ENCODE measurements at places on chromosomes 2 and 18. TPM values are rescaled to one million over a fixed set of nuclear protein-coding genes. Genes with fewer than 3 reads are reported as not detected.

GRCh38 chr2:42999391-42999841, 207.0 kb upstream of the HAAO start:
- no peak overlapping the region for H3K4me3 ChIP-seq
- no peak for DNase-seq
- no peaks in the 10 kb centered on the region for H3K27me3 ChIP-seq
- H3K4me1 ChIP-seq: no peaks in the 10 kb centered on the region

- H3K4me1 ChIP-seq: no peaks in the 10 kb centered on the region
- H3K36me3 ChIP-seq: no peaks in the 10 kb centered on the region
- no peak for DNase-seq
Measured at GRCh38 chr2:132690664-132691303, 20.8 kb upstream of the LYPD1 start.

- H3K4me3 ChIP-seq: no peak overlapping the region
- H3K27ac ChIP-seq: no peak overlapping the region
Measured at GRCh38 chr18:40013001-40013609, 1941.9 kb upstream of the PIK3C3 start.

GRCh38 chr2:234031207-234031606, 19.3 kb upstream of the SPP2 start:
- H3K4me1 ChIP-seq: peaks cover 2% of the 10 kb centered on the region
- no peak for DNase-seq
- no peak overlapping the region for H3K4me3 ChIP-seq
- H3K36me3 ChIP-seq: no peaks in the 10 kb centered on the region

GRCh38 chr2:45241061-45241561, 231.9 kb upstream of the SIX2 start:
- H3K27ac ChIP-seq: no peak overlapping the region
- no peak for DNase-seq
- H3K4me3 ChIP-seq: no peak overlapping the region
- H3K36me3 ChIP-seq: no peaks in the 10 kb centered on the region

DNA sequence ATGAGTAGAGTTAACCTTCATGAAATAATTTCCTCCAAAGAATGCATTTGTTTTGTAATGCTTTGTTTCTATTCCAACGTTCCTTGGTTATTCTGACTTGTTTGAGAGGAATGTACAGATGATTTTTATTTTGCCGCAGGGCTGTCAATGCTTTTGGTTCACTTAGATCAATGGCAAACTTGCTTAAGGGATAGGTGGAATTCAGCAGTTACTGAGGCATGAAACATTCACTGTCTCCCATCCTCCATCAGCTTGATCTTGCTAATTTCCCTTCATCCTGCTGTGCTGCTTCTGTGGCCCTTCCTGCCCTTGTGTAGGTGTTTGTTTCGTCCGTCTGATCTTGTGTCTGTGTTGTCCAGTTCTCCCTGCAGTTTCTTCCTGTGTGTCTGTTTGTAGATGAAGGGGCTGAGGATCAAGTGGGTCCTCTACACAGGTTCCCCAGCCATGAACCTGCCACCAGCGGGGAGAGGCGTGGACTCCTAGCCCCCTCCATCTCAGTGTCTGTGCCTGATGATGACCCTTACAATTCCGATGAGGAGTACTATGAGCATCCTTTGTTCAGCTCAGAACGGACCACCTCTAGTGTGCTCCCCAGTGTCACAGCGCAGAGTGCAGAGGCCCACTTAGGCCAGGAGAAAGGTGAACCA, 84.2 kb upstream of the UNC80 start:
- no peak overlapping the region for H3K27ac ChIP-seq
- DNase-seq: no peak
- H3K4me1 ChIP-seq: no peaks in the 10 kb centered on the region
- H3K36me3 ChIP-seq: no peaks in the 10 kb centered on the region

DNA sequence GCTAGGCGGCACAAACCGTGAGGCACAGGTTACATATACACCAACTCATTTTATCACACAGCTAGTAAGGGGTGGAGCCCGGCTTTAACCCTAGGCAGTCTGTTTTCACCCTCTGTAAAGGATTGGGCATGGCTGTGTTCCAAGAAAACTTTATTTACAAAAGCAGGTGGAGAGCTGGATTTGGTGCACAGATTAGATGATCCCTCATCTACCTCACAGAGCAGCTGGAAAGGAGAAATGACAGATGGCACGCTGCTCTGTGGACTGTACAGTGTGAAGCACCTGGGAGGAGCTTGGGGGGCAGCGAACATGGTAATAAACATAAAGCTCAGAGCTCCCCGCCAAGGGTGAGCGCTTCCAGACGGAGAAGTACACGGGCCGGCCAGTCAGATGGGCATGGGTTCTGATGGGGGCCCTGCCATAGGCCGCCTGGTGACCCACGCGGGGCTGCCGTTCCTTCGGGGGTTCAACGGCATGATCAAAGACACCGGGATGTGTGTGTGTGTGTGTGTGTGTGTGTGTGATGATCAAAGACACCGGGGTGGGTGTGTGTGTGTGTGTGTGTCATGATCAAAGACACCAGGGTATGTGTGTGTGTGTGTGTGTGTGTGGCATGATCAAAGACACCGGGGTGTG, 862 bp upstream of the TMEM177 start:
- peaks cover 9% of the 10 kb centered on the region for H3K4me1 ChIP-seq
- no peaks in the 10 kb centered on the region for H3K36me3 ChIP-seq
- peak overlapping the region; percentile 96 for H3K4me3 ChIP-seq
- no peak overlapping the region for H3K27ac ChIP-seq
- no peaks in the 10 kb centered on the region for H3K27me3 ChIP-seq

DNA sequence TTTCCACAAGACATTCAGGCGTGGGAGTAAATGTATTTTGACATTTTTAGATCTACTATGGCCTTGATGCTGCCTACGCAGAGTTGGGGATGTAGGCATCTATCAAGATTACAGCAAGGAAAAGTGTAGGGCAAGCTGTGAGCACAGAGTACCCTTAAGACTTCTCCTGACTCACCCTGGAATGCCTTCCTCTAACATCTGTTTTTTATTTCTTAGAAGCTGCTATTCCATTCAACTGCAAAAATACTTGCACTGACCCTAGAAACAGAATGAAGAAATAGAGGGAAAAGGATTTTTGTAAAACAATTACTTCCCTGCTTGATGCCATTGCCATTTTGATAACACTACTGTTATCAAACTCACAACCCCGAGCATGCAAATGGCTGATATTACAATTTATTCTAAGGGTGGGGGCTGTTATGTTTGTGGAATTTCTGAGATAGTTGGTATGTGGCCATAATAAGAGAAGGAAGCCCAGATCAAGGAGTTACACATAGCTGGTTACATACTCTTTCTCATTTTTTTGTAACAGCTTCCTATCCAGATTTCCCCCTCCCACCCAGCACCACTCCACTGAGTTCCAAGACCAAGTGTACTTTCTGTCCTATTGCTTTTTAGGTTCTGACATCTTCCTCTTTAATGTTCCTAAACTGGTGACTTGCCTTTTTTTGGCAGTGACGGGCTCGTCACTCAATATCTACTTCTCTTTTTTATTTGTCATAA, 6.0 kb upstream of the ROCK1 start:
- H3K36me3 ChIP-seq: no peaks in the 10 kb centered on the region
- H3K27ac ChIP-seq: peak overlapping the region; percentile 69
- DNase-seq: no peak
- H3K4me3 ChIP-seq: no peak overlapping the region

DNA sequence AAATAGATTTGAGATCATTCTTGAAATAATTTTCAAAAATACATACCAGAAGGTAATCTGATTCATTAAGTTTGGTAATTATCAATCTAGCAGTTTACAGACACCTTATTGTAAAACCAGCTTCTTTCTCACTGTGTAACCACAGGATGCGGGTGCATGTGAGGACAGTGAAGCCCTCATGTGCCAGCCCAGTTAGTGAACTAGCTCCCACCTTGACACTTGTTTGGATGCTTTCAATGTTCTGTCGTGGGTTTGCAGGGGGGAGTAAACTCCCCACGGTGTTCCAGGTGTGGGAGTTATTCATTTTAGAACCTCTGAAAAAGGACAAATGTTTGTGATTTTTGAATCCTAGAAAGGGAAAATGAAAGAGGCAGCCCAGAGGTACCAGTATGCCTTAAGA, 59.0 kb downstream of the WDSUB1 start:
- no peak overlapping the region for H3K4me3 ChIP-seq
- no peak overlapping the region for H3K27ac ChIP-seq
- no peak for DNase-seq
- peaks cover 45% of the 10 kb centered on the region for H3K36me3 ChIP-seq

DNA sequence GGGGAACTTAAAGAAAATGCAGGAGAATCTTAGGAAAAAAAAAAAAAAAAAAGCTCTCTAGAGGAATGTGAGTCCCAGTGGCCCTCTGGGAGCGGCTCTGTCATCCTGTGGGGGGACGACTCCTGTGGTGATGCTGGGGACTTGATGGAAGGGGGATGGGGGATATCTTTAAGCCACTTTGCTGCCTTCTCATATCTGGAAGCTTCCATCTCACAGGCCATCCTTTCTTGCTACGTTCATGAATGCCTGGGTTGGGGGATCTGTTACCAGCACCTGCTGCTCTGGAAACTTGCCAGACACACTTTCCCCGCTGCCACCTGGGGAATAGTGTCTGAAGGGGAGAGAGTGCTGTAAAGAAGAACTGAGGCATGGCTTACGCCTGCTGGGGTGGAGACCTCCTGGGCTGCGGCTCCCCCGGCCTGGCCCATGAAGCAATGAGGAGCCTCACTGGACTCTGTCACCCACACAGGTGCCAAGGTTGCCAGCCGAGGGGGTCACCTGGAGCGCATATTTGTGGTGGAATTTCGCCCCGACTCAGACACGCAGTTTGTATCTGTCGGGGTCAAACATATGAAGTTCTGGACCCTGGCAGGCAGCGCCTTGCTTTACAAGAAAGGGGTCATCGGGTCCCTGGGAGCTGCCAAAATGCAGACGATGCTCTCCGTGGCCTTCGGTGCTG, 92.8 kb downstream of the RTN4 start:
- no peak overlapping the region for H3K27ac ChIP-seq
- H3K36me3 ChIP-seq: no peaks in the 10 kb centered on the region
- no peaks in the 10 kb centered on the region for H3K27me3 ChIP-seq
- H3K4me3 ChIP-seq: no peak overlapping the region
- no peak for DNase-seq

- DNase-seq: peak; percentile 66
- peaks cover 9% of the 10 kb centered on the region for H3K4me1 ChIP-seq
- H3K36me3 ChIP-seq: no peaks in the 10 kb centered on the region
- peak overlapping the region; percentile 29 for H3K4me3 ChIP-seq
Measured at GRCh38 chr2:241859436-241860183, 916 bp upstream of the PDCD1 start.

- no peaks in the 10 kb centered on the region for H3K36me3 ChIP-seq
- no peak overlapping the region for H3K4me3 ChIP-seq
- H3K4me1 ChIP-seq: no peaks in the 10 kb centered on the region
Measured at GRCh38 chr2:214377286-214377624, 33.6 kb upstream of the VWC2L start.

The GCG gene
- not detected for total RNA-seq

The DSEL gene
- total RNA-seq: 10.9 TPM

The SLC14A1 gene
- 6.0 TPM for total RNA-seq

All from upper lobe of right lung (tissue), 1 donor.